NCI-H1436 treated with DMSO at 0.1 percent for 48 hours (cell line): ENCODE measurements at places on chromosomes 11 and 22.

DNA sequence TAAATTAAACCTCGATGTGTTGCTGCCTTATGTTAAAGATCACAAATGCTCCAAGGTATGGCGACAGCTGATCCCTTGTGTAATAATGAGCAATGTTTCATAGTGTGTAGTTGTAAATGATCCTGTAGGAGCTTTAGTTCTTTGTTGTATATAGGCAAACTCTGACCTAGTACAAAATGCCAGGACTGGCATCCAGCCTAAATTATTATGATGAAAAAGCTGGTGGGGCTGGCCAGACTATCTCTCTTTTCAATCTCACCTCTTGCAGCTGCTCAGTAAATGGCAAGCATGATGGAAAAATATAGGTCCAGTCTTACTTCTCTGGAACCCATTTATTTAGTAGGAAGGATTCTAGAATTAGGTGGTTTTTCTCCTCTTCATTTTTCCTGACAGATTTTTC lies 345.1 kb upstream of the C11orf87 start:
- no peak for DNase-seq

- no peak for DNase-seq
Observed at GRCh38 chr11:65314501-65315203, at the start of gene CDC42EP2. Gene CDC42EP2, plus strand, starts transcription at chr11:65314866. Its CDS starts 6,033 bp downstream, at chr11:65320899.

GRCh38 chr11:133745791-133746190 lies 99.5 kb downstream of the SPATA19 start:
- no peak for DNase-seq

DNA sequence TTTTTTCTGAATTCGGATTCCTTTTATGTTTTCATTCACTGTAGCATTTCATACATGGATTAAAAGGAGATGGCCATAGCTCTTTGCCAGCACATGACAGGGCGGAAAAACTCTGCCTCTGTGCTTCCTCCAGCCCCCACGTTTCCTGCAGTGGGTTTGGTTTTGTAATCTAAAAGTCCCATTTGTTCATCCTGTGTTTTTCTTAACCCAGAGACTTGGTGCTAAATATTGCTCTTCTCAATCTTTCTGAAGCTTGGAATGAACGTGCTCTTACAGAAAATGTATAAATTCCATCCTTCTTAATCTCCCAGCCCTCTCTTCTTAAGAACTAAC lies 89.9 kb downstream of the PPP6R3 start:
- no peak for DNase-seq

DNA sequence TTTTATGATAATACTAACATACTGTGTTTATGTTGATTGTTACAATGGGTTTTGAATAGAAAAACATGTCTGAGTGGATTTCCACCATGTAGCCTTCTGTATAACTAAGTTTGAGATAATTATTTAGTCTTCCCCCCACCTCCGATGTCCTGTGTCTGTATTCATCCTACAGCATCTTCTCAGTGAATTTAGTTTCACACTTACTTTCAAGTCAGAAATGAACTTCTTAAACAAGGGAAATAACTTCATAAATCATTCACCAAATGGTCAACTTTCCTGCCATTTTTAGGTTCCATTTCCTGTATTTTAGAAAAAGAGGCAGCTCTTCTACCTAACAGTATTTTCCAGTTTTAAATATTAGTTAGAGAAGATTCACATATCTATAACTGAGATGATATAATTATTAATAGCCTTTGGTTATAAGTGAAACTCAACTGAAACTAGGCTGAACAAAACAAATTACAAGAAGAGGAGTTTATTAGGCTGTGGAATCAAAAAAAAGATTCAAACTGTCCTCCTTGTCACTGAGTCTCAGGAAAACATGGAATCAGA lies 3.5 kb downstream of the OR51B5 start:
- DNase-seq, result no peak

DNA sequence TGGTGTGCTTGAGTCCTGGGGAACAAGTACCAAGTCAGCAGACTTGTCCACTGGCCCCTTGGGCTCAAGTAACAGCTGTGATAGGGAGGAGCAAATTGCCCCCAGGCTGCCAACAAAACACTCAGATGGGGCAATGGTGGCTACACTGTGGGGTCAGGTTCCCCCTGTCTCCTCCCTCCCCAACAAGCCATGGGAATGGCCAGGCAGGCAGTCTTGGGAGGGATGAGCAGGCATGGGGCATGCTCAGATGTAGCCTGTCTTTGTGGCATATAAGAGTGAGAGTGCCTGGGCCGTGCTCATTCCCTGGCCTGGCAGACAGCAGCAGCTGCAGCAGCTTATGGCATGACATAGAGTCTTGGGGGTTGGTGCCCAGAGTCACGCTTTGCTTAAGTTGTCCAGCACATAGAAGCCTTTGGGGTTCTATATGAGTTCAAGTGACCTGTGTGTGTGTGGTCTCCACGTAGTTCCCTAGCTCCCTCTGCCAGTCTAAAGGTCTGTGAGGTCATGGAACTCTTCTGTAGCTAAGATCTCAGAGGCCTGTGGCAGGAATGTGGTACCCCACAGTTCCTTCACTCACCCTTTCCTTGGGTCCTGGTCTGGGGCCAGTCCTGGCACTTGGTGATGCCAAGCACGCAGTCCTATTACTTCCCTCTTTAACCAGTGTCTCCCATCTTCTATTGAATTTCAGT lies 44.7 kb downstream of the BIRC2 start:
- no peak for DNase-seq

DNA sequence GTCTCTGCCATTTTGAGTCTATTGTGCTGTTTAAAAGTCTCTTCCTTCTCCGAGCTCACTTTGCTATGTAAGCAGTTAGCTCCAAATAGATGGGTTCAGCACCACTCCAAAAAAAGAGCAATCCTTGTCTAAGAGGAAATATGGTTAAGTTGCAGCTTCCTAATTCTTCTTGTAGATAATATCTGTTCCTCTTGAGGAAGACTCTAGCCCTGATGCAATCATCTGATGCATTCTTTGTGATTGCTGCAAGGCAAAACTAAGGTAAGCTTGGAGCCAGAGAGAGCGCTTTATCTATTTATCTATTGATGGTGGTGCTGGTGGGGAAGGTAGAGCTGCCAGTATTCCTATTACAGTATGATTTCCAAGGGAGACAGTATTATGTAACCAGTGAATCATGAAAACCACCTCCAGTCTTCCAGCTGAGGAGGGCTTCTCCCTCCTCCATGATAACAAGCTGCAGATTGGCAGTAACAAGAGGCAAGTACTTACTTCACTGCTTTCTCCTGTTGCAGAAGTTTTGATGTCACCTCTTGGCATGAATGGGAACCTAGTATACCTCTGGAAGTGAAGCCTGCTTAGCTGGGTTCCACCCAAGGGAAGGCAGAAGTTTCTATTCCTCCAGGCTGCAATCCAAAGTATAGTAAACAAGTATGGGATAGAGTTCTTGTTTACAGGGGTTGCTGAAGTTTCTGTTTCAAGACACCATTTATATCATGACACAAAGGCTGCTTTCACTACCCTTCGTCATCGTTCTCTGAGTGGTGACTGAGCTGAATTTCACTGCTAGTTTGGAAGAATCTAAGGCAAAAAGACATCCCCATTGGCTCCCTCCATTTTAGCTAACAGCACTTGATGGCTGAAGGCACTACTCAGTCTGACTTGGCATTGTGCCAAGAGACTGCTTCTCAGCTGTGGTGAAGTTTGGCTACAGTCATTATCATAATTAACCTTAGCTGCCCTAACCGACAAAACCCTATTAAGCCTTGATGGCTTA lies 49.7 kb downstream of the FDX1 start:
- DNase-seq, result no peak

GRCh38 chr11:24521601-24522000 lies 24.7 kb downstream of the LUZP2 start:
- DNase-seq, result no peak

- DNase-seq, result no peak
Observed at GRCh38 chr11:124872280-124872679, 7.0 kb downstream of the ROBO3 start.

DNA sequence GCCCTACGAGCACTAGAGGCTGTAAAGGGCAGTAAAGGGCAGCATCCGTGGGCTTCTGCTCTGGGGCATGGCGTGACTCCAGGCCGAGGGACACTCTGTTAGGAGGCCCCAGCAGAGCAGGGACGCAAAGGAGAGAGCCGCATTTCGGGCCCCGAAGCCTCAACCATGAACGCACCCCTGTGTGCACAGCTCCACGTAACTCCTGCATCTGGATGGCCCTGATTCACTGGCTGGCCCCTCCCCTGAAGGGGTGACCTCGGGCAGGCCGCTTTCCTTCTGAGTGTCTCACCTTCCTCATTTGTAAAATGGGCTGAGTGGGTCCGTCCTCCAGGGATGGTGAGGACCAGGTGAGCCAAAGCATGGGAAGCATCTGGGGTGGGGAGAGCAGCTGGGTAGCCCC lies 13.6 kb downstream of the SHISAL1 start:
- DNase-seq, result no peak

GRCh38 chr11:7115780-7116179 lies 27.0 kb downstream of the RBMXL2 start:
- no peak for DNase-seq

- no peak for DNase-seq
Observed at GRCh38 chr11:125886997-125887372, 483 bp upstream of the HYLS1 start.

GRCh38 chr11:34825315-34825669 lies 90.9 kb downstream of the APIP start:
- no peak for DNase-seq

DNA sequence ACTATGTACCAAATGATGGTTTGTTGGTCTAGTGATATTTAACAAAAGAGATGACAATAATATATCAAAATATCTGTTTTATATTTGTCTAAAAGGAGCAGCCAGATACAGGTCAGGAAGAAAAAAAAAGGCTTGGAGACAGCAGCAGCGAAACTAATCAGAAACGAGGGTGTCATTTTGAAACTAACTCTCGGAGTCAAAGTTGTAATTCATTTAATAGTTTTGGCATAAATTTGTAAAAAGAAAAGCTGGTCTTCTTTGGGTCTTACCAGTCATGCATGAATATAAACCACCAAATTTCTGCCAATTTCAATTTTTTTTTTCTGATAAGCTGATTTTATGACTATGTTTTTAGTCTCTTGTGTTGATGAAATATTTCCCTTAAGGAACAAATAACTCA lies 25.5 kb downstream of the NPAT start:
- no peak for DNase-seq

DNA sequence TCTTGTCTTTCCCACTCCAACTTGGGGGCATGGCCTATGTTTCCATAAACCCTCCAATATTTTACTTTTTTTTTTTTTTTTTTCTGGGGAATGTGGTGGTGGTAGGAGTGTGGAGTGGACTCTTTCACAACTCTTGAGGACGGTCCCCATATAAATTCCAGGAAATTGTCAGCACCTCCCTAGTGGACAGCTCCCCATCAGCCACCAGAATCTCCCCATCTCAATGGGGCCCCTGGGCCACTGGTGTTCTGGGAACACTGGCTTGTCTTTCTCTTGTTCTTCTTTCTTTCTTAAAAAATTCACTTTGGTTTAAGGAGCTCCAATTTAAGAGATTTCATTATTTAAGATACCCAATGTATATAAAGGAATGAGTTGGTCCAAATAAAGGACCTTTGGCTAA lies 74.1 kb downstream of the ADM start:
- DNase-seq, result no peak

DNA sequence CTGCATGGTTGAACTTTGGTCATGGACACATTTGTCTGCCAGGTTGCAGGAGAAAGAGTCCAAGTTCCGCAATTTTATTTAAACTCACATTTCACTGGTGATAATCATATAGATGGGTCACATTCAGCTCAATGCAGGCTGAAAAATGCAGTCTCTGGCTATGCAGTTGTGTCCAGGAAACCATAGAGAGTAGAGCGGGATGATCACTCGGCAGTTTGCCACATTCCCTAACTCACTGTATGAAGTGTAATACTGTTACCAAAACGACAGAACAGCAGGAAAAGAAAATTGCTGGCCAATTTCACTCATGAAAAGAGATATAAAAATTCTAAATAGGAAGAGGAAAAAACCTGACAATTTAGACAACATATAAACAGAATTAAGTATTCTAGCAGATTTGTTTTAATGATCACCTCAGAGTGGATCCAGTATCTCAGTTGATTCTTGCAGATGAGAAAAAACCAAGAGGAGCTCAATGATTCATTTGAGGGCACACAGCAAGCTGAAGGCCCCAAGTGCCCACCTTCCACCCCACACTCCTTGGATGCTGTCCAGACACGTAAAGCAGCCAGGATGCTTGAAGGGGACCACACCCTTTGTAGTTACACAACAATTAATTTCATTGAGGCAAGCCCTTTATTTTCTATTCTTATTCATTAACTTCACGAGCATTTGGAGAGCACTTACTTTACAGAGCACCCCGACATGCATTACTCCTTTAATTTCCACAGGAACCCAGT lies 422.3 kb downstream of the SOX6 start:
- DNase-seq, result no peak
